NCI-H1694 (cell line): ENCODE measurements at places on chromosomes 4 and X.
A peak's percentile ranks its signal among the peaks of the same experiment; 100 is the strongest.

DNA sequence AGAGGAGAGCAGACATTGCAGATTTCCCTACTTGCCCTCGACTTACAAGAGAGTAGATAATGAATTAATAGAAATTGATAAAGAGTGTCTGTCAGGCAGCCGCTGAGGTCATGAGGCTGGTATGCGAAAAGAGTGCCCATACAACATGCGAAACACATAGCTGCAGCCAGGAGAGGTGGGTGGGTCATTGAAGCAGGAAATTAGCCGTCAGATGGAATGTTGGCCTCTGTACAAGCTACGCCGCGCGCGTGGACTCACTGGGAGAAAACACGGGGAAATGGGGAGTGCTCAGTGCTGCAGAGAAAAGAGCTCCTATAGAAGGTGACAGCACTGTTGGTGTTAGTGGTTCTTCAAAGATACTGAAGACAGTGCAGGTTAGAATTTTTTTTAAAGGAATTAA lies 125.1 kb downstream of the RAPGEF2 start:
- no peak for DNase-seq

GRCh38 chr4:41696763-41697162 lies 51.8 kb downstream of the PHOX2B start:
- no peak for DNase-seq

DNA sequence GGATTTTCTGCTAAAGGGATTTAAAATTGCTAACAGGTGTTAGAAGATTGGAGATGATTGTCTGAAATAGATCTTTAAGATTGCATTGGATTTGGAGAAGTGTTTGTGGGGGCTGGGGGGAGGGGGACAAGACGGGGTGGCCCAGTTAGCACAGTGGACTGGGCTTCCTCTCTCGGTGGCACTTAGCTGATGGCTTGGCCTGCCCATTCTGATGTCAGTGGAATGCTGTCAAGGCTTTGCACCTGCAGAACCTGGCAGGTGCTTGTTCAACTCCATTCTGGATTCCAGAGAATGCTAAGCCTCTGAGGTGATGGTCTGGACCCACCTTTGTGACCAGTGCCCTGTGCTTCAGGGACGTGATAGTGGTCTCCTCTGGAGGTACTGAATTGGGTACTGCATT lies 43.7 kb downstream of the ADD1 start:
- DNase-seq, result no peak

- DNase-seq, result no peak
Observed at GRCh38 chr4:184167576-184167975, 50.1 kb downstream of the ENPP6 start.

- DNase-seq, result peak; percentile 89
Observed at GRCh38 chrX:38626296-38626695, 65.0 kb downstream of the TSPAN7 start.

DNA sequence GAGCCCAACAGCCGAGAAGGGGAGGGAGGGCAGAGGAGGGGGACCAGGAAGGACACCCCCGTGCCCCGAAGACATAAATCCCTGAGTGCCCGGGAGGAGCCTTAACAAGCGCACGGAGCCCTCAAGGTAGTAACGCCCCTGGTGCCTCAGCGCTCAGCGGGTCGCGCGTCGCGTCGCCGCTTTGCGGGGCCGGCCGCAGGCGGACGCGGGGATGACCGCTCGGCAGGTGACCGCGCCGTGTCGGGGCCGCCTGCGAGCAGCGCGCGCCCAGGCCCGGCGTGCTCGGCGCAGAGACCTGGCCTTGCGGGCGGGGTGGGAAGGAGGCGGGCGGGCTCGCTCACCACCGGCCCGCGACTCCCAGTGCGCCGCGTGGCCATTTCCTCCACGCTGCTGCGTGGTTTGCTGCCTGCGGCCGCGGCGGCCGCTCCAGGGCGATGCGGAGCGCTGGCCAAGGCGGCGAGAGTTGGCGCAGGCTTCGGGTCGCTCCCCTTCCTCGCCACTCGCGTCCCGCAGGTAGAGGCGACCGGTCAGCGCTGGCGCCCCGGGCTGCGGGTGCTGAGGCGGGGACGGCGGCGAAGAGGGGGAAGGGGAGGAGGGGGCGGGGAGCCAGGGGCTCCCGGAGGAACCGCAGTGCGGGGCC lies 632 bp downstream of the CCSER1 start:
- no peak for DNase-seq

- DNase-seq, result peak; percentile 41
Observed at GRCh38 chr4:24912252-24913118, at the start of gene CCDC149. Gene CCDC149, minus strand, starts transcription at chr4:24913042. Its CDS starts 178 bp downstream, at chr4:24912864.

- no peak for DNase-seq
Observed at GRCh38 chrX:144730471-144730870, 516.8 kb upstream of the SPANXN1 start.

DNA sequence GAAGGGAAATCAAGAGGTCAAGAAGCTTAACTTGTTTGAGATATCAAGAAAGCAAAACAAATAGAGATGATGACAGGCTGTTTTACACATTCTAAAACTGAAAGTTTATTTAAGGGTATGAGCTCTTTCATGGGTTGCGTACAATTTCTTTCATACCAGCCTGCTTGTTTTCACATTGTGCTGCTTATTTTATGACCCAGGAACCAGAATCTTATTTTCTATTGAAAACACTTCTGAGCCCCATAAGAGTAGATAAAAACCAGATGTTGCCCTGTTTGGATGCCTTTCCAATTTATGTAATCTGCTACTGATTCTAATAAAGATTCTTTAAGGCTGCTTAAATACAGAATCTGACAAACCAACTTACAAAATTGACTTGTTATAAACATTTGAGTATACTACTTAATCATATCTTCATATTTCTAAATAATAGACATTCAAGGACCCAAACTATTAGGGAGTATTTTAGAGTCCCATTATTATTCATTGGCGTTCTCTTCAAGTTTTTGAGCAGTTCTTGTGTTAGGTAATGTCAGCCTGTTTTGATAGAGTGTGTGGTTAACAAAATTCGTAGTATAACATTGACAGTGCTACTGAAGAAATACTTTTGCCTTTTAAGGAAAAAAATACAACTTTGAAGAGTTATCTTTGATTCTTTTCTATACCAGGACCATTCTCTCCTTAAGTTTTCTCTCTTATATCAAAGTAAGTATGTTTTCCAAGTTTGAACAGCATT lies 74.4 kb downstream of the PDLIM5 start:
- no peak for DNase-seq

DNA sequence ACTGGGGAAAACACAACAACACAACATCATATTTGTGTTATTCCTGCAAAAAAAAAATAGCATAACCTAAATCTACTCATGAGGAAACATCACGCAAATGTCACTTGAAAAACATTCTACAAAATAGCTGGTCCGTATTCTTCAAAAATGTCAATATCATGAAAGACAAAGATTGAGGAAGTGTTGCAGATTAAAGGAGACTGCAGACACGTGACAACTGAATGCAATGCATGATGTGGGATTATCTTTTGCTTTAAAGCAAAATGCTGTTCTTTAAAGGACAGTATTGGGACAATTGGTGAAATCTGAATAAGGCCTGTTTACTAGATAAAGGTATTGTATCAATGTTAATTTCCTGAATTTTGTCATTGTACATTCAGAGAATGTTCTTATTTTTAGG lies 157.7 kb downstream of the SMIM20 start:
- no peak for DNase-seq

GRCh38 chrX:108049649-108050048 lies 4.8 kb downstream of the VSIG1 start:
- no peak for DNase-seq

DNA sequence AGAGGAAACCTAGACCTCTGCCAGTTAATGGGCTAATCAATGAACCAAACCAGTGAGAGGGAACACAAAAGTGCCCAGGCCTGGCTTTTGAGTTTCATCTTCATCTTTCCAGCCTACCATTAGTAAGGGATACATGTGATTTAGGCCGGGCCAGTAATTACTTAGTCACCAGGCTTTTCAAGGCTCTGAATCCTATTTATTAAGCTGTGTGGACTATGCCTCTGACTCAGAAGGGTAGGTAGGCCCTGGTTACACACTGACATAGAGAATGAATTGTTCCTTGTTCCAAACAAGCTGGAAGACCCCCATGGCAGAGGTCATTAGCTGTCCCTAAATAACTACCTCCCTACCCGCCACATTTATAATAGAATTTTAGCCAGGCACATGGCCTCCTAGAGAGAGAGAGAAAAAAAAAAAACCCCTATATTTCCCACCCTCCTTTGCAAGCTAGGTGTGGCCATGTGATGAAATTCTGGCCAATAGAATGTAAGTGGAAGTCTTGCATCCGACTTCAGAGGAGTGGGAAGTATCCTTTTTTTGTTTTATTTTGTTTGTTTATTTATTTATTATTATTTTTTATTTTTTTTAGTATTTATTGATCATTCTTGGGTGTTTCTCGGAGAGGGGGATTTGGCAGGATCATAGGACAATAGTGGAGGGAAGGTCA lies 112.3 kb upstream of the BCOR start:
- no peak for DNase-seq

DNA sequence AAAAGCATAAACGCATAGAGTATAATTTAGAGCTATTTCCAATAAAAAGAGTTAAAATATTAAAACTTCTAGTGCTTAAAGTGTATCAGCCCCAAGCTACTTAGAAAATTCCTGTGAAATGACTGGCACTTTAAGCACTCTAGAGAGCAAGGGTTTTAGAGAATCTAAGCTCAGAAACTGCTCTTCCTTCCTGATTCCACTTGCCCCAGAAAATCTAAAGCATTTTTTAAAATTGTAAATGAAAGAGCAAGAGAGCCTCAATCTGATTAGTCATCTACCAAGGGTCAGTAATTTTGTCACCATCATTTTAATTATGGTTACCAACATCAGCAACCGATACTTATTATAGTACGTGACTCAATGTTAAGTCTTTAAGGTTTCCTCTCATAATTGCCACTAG lies 25.0 kb downstream of the CTPS2 start:
- no peak for DNase-seq

GRCh38 chrX:47311932-47312774 lies 58.2 kb upstream of the ZNF157 start:
- DNase-seq, result peak; percentile 59

- no peak for DNase-seq
Observed at GRCh38 chr4:4787421-4787820, 72.0 kb upstream of the MSX1 start.

DNA sequence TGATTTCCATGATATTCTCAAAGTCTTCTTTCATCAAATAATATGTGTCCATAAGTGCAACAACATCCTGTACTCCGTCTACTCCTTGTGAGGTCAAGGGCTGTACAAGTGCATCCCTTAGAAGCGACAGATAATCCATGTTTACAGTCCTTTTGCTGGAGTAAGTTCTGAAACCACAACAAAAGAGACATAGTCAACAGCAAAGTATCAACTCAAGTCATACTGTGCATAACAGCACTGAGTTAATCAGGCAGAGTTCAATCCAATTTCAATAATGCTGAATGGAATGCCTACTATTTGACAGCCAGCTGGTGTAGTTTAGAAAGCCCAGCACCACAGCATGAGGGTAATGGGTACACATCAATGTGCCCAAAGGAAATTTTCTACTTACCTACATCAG lies 74.5 kb downstream of the RFC1 start:
- DNase-seq, result no peak

DNA sequence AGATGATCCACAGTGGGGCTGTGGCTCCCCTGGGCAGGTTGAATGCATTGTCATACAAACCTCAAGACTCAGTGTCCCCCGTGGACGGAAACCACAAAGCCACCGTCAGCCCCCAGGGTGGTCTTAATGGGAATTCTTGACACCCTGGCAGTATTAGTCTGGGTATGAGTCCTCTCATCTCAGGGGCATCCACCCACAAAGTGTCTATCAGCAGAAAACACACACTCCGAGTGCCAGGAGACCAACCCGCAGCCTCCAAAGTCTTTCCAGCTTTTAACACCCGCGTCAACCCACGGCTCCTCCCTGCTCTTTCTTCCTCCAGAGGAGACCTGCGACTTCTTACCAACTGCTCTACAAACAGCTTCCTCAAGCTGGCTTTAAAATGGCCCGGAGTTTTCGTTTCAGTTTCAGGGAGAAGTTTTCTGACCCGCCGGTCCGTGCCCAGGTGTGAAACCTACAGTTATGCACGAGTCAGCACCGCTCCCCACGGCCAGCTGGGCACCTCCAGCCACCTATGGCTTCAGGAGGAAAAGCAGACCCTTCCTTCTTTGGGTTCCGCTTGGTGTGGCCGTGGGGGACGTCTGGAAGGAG lies 14.4 kb upstream of the ASMTL start:
- DNase-seq, result no peak

DNA sequence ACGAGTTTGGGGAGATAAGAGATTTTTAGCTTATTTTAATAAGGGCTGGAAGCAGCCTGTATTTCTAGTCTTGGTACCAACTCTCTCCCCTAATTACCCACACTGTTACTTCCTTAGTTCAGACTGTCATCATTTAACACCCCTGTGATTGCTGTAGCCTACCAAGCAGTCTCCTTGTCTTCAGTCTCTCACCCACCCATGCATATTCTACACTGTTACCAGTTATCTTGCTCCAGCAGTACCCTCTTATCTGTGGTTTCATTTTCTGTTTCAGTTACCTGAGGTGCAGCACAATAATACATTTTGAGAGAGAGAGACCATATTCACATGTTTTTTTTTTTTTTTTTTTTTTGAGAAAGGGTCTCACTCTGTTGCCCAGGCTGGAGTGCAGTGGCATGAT lies 80.2 kb downstream of the DIAPH2 start:
- no peak for DNase-seq

DNA sequence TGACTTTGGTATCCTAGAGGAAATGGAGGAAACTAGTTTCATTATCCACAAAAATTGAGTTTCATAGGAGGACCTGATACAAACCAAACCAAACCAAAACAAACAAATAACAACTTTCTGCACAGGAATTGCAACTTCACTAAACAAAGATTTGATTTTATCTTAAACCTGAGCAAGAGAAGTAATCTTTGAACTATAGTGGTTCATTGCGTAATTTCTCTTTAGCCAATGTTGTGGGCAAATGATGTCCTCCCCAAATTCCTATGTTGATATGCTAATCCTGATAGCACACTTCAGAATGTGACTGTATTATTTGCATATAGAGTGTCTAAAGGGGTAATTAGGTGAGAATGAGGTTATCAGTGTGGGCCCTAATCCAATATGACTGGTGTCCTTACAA lies 102.4 kb downstream of the CAMK2D start:
- no peak for DNase-seq

GRCh38 chrX:23012162-23012561 lies 12.4 kb downstream of the DDX53 start:
- DNase-seq, result no peak

GRCh38 chrX:100870527-100870926 lies 3.6 kb downstream of the NOX1 start:
- no peak for DNase-seq
